ENCODE measurements at places on chromosomes 7 and 10.

DNA sequence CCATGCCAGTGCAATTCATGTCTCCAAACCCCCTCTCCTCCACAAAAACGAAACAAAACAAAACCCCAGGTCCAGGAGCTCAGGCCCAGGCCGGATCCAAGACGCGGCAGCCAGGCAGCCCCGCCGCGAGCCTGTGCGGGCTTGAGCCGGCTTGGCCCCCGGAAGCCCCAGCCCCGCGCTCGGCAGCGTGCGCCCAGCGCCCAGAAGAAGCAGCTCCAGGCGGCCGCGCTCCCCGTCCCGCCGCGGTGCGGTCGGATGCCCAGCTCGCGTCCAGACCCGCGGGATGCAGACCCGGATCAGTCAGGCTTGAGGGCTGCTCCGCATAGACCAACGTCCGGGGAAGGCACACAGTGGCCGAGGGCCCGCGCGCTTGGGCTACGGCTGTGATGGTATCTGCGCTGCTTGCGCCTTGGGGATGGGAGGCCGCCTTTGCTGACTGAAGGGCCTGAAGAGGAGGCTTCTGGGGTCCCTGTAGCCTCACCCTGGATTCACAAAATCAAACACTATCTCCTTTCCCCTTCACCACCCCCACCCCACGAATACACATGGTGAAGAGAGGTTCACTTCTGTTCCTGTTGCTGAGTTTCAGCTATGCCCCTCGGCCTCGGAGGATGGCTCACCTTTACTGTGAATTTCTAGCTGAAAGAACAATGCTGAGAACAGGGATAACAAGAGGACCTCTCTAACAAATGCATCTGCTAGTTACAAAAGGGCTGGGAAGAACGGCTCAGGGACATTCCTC is 79.9 kb upstream of the EN2 start:
- H3K27me3 ChIP-seq: peaks cover 100% of the 10 kb centered on the region
- peaks cover 3% of the 10 kb centered on the region for H3K4me1 ChIP-seq
- DNase-seq: peak; percentile 73

DNA sequence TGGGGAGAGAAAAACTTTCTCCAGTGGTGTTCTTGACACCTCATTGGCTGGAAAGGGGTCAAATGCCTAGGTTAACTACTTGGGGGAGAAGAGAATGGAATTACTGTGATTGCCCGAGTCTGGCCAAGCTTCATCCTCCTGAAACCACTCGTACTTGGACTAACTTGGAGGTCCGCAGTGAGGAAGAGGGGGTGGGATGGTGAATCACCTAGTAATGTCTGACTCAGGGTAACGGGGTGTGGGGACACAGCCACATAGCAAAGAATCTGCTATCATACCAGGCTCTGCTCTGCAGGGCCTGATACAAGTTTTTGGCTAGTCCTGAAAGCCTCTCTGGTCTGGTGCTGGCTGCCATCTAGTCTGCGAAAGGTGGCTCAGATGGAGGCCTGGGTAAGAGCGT is 190.9 kb downstream of the RPS24 start:
- H3K36me3 ChIP-seq: no peaks in the 10 kb centered on the region
- DNase-seq: no peak
- H3K27me3 ChIP-seq: no peaks in the 10 kb centered on the region
- H3K4me1 ChIP-seq: peaks cover 6% of the 10 kb centered on the region
- no peak overlapping the region for H3K4me3 ChIP-seq

DNA sequence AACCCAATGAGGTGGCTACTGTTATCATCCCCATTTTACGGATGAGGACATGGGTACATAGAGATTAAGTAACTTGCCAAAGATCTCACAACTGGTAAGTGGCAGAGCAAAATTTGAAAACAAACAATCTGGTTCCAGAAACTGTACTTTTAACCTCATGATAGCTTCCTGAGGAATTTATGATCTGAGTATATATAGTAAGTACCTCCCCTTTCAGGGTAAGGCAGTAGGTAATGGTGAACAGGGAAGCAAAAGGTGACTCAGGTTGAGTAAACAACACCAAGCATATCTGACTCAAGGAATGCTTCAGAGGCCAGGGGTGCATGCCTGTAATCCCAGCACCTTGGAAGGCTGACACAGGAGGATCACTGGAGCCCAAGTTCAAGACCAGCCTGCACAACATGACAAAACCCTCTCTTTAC is 21.1 kb downstream of the KLLN start:
- H3K4me1 ChIP-seq: peaks cover 13% of the 10 kb centered on the region
- no peak for DNase-seq
- no peaks in the 10 kb centered on the region for H3K27me3 ChIP-seq
- H3K4me3 ChIP-seq: no peak overlapping the region

GRCh38 chr7:159179241-159179640 is 34.6 kb upstream of the VIPR2 start:
- no peaks in the 10 kb centered on the region for H3K27me3 ChIP-seq
- no peak overlapping the region for H3K4me3 ChIP-seq
- H3K27ac ChIP-seq: no peak overlapping the region
- no peak for DNase-seq

- H3K36me3 ChIP-seq: peaks cover 4% of the 10 kb centered on the region
- H3K4me3 ChIP-seq: no peak overlapping the region
These were observed 36.9 kb upstream of the SH2D4B start for GRCh38 chr10:80500572-80501380.

GRCh38 chr7:42075418-42075817 is 161.6 kb downstream of the GLI3 start:
- no peak for DNase-seq
- H3K36me3 ChIP-seq: no peaks in the 10 kb centered on the region
- no peak overlapping the region for H3K27ac ChIP-seq
- no peaks in the 10 kb centered on the region for H3K4me1 ChIP-seq

- H3K4me3 ChIP-seq: no peak overlapping the region
- H3K27ac ChIP-seq: no peak overlapping the region
- no peaks in the 10 kb centered on the region for H3K4me1 ChIP-seq
- H3K27me3 ChIP-seq: no peaks in the 10 kb centered on the region
- H3K36me3 ChIP-seq: no peaks in the 10 kb centered on the region
- peak; percentile 20 for DNase-seq
These were observed 192.6 kb upstream of the CCDC6 start for GRCh38 chr10:60098677-60099601.

DNA sequence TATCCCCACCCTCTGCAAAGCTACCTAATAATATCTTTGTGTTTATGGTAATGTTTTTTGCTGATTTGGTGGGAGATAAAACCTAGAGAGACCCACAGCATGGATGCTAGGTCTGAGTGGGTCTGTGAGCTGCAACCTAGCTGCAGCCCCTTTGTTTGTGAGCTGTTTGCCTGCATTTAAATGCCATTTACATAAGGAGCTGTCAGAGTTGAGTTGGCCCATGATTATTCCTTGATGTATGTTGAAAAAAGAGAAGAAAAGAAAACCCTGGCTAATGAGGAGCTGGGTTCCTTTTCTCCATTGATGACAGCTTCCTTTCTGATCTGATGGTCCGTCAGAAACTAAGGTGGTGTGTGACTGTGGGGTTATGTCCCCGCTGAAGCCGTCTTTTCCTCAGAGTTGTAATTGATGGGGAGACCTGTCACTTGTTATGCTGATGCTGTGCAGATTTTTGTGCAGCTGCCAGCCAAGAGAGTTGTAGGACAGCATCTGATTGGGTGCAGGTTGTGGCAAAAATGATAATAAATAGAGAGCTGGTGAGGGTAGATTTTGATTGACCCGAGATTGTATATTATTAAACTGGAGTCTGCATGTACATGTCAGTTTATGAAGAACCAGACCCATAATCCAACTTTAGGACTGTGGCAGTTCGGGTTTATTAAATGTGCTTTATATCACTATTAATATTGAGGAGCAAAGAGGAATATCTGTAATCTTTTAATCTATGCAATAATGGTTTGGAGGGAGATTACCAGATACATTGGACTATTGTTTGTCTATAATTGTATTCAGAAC is 219.8 kb downstream of the AUTS2 start:
- H3K4me3 ChIP-seq: no peak overlapping the region
- DNase-seq: peak; percentile 74
- H3K27me3 ChIP-seq: no peaks in the 10 kb centered on the region

DNA sequence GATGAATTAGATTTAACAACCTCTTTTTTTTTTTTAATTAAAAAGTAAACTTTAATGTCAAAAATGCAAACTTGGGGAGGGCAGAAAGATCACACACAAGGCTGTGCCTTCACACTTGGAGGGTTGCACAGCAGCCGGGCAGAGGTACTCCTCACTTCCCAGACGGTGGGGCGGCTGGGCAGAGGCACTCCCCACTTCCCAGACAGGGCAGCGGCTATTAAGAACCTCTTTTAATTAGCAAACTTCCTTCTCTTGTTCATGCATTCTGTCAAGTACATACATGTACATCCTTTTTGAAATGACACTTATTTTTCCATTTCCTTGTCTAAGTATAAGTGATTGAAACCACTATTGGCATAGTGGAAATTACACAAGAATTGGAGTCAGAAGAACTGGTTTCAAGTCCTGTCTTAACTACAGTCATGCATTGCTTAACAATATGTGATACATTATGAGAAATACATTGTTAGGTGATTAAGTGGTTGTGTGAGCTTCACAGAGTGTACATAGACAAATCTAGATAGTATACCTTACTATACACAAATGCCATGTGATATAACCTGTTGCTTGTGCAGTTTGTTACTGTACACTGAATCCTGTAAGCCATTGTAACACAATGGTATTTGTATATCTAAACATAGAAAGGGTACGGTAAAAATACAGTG is 26.5 kb downstream of the BTRC start:
- no peaks in the 10 kb centered on the region for H3K36me3 ChIP-seq
- no peak overlapping the region for H3K4me3 ChIP-seq
- H3K27ac ChIP-seq: no peak overlapping the region
- H3K4me1 ChIP-seq: no peaks in the 10 kb centered on the region
- H3K27me3 ChIP-seq: no peaks in the 10 kb centered on the region
- no peak for DNase-seq

GRCh38 chr7:18808026-18808425 is 309.4 kb downstream of the TWIST1 start:
- H3K4me3 ChIP-seq: no peak overlapping the region
- H3K27ac ChIP-seq: no peak overlapping the region
- no peaks in the 10 kb centered on the region for H3K27me3 ChIP-seq
- no peak for DNase-seq
- no peaks in the 10 kb centered on the region for H3K4me1 ChIP-seq

DNA sequence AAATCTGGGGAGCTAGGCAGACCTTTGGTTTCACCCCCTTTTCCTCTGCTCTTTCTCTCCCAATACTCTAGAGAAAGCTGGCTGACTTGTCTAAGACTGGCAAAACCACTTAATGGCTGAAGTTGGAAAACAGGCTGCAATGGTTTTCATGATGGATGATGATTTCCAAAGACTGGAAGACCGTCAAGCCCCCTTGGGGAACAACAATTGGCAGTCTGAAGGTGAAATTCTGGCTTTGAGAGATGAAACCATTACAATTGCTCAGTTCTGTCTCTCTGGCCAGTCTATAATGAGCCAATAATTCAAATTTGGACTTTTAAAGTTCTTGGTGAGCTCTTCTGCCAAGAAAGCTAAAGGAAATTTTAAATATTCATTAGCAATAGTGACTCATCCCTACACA is 680.5 kb downstream of the PARD3 start:
- H3K4me1 ChIP-seq: peaks cover 3% of the 10 kb centered on the region
- no peak overlapping the region for H3K4me3 ChIP-seq

DNA sequence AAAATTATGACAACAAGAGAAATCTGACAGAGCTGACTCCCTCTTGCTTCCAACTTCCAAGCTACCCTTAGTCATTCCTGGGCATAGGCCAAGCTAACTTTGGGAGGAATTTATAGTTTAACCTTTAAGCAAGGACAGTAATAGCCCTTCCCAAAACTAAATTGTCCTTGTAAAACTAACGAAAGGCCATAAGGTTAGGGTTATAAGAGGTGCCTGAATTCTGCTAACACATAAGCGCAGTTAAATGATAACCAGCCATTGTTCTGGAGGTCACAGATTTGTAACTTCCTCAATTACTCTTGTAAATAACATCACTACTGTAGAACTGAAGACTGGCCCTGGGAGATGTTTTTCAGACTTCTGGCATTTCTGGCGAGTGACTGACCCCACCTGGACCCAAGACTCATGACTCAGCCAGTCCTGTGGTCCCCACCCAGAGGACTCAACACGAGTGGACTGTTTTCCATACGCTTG is 481.2 kb downstream of the KCNMA1 start:
- peaks cover 17% of the 10 kb centered on the region for H3K4me1 ChIP-seq
- H3K27ac ChIP-seq: peak overlapping the region; percentile 67
- H3K27me3 ChIP-seq: no peaks in the 10 kb centered on the region
- H3K4me3 ChIP-seq: no peak overlapping the region
- DNase-seq: no peak

DNA sequence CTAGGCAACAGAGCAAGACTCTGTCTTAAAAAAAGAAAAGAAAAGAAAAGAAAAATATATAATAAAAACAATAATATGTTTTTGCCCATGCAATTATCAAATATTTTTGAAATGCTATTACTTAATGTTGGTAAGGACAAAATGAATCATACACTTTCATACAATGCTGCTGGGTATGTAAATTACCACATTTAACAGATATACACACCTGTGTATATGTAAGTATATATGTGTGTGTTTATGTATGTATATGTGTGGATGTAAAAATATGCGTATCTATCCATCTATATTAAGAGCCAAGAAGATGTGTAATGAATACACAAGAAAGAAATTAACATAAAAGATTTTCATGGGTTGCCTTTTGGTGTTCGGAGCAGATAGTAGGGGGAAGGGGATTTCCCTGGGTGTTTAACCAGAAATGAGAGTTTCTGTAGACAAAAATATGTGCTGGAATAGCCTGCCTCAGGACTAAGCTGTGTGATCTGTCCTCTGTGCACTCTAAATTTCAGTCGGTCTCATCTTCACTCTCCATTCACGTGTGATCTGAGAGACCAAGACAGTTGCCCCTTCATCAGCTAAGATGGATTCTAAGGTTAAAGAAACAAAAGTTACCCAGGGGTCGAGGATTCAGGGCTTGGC is 61.2 kb downstream of the PRKCQ start:
- no peak overlapping the region for H3K4me3 ChIP-seq
- no peaks in the 10 kb centered on the region for H3K27me3 ChIP-seq
- H3K36me3 ChIP-seq: no peaks in the 10 kb centered on the region
- H3K27ac ChIP-seq: no peak overlapping the region

GRCh38 chr7:22150221-22150620 is 204.5 kb upstream of the CDCA7L start:
- H3K36me3 ChIP-seq: no peaks in the 10 kb centered on the region
- no peak overlapping the region for H3K27ac ChIP-seq
- no peaks in the 10 kb centered on the region for H3K27me3 ChIP-seq
- no peak overlapping the region for H3K4me3 ChIP-seq

All from SK-N-SH (cell line).